Astrocyte (in vitro differentiated cells and primary cell): ENCODE measurements at places on chromosomes 7 and 10. TPM values are rescaled to one million over a fixed set of nuclear protein-coding genes. Genes with fewer than 3 reads are reported as not detected.

The FAM24A gene
- total RNA-seq, result not detected in 2 replicates

The DNAJC30 gene
- 10.5 and 11.0 TPM in 2 replicates for total RNA-seq

The CLDN4 gene
- total RNA-seq, result 13.7 and 32.5 TPM in 2 replicates

The BMPER gene
- total RNA-seq, result 2.1 and 4.4 TPM in 2 replicates

The SPDYE16 gene
- not detected in 2 replicates for total RNA-seq

The EPHA1 gene
- 0.96 and 2.6 TPM in 2 replicates for total RNA-seq

GRCh38 chr10:98463976-98464754 lies 17.4 kb upstream of the HPS1 start:
- DNase-seq, result no peak

DNA sequence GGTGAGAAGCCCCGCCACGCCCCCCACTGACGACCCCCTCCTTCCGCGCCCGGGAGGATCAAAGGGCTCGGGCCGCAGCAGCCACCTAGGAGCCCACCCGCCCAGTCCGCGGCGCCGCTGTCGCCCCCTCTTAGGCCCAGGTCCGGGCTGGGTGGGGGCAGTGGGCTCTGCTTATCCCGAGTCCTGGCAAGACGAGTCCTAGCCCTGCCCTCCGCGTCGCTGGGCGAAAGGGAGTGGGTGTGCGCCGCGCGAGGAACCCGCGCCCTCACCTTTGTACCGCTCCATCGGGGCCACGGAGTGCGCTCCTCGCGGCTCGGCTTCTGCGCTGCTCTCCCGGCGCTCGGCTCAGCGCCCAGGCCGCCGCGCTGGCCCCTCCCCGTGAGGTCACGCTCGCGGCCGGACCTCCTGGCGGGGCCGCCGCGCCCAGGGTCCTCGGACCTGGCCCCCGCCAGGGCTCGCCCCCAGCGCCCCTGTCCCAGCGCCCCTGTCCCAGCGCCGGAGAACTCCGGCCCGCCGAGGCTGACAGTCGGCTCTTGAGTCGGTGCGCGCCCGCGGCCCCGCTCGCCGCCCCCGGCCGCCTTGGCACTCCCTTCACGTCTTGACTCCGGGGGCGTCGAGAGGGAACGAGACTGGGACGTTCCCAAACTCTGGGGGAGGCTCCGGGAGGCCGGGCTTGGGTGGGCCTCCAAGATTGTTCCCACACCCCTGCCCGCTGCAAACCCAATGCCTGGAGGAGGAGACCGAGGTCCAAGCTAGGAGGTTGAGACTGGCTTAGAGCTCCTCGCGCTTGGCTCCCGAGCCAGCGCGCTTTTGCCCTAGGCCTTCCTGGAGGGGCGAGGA lies at the start of gene AFAP1L2:
TSS of gene AFAP1L2 (minus strand) at position 332 of the 840 bp plus-strand sequence. CDS start at position 285, 47 bp downstream.
- DNase-seq, result no peak

DNA sequence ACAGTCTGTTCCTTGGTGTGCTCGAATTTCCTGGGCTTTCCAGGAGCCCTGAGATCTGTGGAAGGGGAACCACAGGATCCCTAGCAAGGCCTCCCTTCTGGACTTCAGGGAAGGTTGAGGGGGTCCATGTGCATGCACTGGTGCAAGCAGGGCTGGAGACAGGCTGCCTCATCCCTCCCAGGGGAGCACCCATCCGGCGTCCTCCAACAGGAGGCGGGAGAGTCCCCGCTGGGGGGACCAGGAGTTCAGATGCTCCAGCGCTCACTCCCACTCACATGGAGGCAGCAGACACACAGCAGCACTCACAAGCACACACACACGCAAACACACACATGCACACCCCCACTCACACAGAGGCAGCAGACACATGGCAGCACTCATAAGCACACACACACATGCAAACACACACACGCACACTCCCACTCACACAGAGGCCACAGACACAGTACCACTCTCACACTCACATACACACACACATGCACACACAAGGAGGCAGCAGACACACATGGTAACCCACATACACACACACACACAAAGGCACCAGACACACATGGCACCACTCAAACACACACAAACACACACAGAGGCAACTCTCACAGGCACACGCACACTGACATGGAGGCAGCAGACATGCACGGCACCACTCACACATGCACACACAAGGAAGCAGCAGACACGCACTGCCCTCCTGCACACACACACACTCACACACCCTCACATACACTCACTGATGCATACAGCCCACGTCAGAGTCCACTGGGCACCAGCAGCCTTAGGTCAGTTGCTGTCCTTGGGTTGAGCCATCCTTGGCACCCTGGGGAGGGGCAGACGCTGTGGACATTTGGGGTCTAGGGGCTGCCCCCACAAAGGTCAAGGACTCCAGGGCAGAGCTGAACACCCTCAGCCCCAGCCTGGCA lies 247.0 kb upstream of the PPP2R2D start:
- no peak for DNase-seq

The MOSPD3 gene
- 18.8 and 20.2 TPM in 2 replicates for total RNA-seq

GRCh38 chr10:77459905-77460304 lies 177.7 kb downstream of the KCNMA1 start:
- DNase-seq, result no peak

GRCh38 chr10:86366033-86366901 lies at the start of gene GRID1:
Gene GRID1, minus strand, starts transcription at chr10:86366795.
- no peak for DNase-seq

DNA sequence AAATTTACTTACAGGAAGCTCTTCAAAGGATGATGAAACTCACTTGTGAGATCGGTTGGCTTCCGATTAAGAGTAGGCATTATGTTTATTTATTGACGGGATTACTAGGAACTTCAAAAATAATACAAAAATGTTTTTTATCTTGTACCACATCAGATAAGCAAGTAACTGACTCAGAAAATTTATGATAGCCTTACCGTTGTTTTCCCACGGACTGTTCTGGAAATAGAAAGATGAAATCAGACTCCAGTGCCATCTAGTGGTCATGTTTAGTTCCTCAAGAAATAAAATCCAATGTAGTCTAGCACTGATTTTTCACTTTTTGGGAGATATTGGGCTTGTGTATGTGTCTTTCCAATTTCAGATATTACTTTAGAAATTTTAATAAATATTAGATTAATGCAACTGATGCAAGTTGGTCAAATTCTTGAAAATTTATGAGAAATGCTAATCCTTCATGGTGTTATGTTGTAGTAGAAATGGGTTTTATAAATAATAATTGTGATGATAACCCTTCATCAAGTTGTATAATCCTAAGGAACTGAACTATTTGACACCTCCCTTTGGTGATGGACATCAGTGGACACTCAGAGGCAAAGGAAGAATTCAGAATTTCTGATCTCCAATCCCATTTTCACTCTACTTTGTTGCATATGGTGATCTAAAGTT lies 168.8 kb downstream of the TMEM26 start:
- peak; percentile 67 for DNase-seq

The GPR37 gene
- total RNA-seq, result 9.0 and 9.8 TPM in 2 replicates

DNA sequence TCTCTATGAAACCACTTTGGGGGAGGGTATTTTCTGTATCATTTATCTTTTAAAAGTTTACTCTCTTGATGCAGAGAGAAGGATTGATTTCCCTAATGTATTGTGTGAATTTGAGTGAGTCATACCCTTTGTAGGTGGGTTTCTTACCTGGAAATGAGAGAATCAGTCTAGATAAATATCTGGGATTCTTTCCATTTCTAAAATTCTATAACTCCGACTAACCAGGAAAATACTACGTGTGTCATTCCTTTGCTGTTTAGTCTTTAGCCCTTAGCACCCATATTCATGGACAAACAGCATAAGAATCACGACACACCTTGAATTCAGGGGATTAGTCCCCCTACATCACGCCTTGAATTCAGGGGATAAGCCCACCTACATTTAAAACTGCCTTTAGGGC lies 139.1 kb downstream of the GATA3 start:
- no peak for DNase-seq

DNA sequence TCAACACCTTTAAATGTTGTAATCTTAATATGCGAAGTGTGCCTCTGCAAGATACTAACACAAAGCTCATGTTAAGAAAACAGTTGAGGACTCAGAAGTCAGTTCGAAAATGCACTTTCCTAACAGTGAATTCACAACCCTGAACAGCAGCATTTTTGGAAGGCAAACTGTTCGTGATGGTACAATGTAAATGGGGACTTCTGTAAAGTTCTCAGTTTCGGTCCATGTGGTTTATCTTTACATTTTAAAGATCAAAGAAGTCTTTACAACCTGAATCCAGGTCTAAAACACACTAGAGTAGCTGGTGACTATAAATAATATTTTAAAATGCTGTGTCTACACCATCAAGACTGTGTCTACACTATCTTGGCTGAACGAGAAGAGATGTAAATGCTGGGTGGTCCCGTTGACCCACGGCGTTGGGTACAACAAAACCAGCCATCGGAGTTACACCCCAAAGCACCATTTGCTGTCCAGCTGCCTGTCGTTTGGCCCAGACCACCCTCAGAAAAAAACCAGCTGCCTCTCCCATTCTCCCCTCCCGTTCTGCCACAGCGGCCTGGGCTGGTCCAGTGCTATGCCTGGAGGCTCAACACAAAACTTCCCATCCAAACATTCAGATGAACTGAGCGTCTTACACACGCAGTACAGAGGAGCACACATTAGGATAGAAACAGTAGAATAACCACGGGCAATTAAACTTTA lies 42.9 kb downstream of the MKI67 start:
- DNase-seq, result no peak

DNA sequence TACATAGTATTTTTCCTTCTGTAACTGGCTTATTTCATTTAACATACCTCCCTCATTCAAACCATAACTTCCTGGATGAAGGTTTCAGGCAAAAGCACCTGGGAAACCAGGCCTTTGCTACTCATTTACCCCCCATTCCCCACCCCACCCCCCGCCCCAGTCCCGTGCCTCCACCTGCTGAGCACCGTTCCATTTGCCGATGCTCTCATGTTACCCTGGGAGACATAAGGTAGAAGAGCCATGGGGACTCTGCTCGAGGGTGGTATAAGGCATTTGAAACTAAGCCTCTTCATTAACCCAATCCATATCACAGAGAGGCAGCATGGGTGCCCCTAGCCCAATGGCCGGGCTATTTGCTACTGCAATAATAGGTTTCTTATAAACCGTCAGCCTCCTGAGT lies 22.2 kb upstream of the MCM10 start:
- no peak for DNase-seq

DNA sequence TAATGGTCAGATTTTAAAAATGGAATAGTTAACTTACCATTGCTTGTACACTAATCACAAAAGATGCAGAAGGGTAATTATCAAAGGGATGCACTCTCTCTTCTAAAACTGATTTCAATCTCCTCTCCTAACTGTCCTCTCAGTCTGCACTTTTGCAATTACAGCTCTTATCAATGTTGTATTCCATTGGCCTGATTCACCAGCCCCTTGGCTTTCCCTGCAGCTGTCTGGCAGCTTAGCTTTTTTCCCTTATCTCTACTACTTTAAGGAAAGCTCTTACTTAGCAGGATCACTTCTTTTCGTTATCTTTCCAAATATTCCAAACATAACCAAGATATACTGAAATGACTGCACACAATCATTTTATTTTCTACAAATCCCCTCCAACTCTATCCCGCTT lies 448.8 kb downstream of the GRM8 start:
- DNase-seq, result peak; percentile 3

GRCh38 chr10:70125918-70126552 lies 6.6 kb downstream of the AIFM2 start:
- DNase-seq, result no peak

The SERPINE1 gene
- 1,303 and 1,496 TPM in 2 replicates for total RNA-seq

The BICC1 gene
- 23.0 and 37.5 TPM in 2 replicates for total RNA-seq

GRCh38 chr10:78892338-78893176 lies 176.2 kb upstream of the ZMIZ1 start:
- no peak for DNase-seq

The ITGA8 gene
- total RNA-seq, result not detected in 2 replicates

DNA sequence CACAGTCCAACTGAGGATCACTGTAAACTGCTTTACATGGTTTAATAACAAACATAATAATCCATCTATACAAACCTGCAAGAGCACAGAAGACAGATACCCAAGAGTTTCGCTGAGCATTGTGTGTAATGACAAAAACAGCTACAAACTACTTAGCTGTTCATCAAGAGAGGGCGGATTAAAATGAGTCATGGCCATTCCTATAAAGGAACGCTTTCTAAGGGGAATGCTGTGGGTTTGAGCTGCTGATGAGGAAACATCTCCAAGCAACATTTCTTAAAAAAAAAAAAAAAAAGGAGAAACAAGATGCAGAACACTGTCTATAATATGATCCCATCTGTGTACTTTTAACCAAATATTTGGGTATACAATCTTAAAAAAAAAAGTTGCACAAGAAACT lies 33.8 kb downstream of the VOPP1 start:
- DNase-seq, result peak; percentile 97

- no peak for DNase-seq
Measured at GRCh38 chr7:148191391-148192065, 399.0 kb upstream of the C7orf33 start.

DNA sequence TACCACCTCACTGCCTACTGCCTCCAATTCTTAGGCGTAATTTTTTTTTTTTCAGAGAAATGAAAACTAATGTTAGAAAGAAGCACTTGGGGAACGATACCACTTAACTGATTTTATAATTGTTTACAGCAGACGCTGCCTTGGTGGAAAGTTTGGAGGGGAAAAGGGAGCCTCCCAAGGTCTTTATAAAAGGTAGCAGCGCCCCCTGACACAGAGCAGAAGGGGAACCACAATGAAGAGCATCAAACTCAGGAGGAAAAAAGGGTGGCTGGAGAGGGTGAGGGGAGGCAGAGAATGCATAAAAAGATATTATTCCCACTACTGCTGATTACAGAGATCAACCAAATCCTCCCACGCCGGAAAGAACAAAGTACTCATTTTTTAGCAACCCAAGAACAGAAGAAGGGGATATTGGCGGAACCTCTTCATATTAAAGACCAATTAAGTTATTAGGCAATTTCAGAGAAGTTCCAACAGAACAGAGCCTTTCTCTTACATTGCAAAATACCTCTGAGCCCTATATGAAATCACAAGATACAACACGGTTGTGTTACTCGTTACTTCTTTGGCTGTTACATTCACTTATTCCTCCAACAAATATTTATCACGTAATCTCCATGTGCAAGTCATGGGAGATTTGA lies 135.8 kb downstream of the TEX36 start:
- DNase-seq, result no peak

GRCh38 chr10:132744839-132745238 lies 41.1 kb downstream of the NKX6-2 start:
- DNase-seq, result no peak

The ZMIZ1 gene
- total RNA-seq, result 45.5 and 49.7 TPM in 2 replicates

GRCh38 chr7:88866265-88866863 lies 70.8 kb upstream of the TEX47 start:
- no peak for DNase-seq

DNA sequence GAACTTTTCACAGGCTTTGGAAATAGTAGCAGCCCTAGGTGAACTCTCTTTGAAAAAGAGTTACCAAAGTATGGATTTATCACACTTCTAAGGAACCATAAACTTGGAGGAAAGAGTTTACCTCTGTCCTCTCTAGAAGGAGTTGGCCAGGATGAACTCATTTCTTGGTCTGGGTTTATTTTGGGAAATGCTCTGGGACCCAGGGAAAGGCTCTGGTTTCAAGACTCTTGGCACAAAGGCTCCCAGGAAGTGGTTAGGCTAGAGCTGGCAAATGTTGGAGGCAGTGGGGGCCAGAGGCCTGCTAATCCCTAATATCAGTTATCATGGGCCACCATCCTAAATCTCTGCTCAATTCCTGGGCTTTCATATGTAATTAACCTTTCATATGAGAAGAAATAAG lies 36.3 kb upstream of the CDK6 start:
- peak; percentile 79 for DNase-seq
